ENCODE measurements at places on chromosomes 7 and 10.

DNA sequence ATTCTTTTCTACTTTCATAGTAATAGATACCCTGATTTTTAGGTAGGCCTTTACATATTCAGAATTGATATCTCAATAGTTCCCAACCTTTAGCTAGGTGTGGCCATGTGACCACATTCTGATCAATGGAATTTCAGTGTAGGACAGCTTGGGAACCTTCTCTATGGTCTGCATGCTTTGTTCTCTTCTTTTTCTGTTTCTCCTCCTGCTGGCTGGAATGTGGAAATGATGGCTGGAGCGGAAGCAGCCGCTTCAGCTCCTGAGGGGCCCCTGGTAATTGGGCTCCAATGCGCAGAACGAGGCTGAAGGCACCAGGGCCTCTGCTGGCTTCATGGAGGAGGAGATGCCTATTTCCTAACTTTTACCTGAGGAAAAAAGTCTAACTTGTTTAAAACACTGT is 152.6 kb downstream of the ZMYND11 start:
- no peak for DNase-seq

DNA sequence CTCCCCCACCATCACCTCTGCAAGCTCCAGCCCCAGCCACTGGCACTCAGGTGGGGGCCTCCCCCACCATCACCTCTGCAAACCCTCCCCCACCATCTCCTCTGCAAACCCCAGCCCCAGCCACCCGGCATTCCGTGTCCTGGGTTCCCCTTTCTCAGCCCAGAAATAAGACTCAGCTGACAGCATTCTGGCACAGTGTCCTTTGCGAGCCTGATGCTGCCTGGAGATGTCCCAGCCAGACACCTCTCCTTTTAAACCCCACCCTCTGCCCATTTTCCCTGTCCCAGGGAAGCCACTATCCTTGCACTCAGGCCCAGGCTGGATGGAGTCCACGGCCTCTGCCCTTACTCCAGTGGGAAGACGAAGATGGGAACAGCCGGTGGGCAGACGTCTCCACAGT is 49.8 kb downstream of the ELFN1 start:
- DNase-seq, result no peak

DNA sequence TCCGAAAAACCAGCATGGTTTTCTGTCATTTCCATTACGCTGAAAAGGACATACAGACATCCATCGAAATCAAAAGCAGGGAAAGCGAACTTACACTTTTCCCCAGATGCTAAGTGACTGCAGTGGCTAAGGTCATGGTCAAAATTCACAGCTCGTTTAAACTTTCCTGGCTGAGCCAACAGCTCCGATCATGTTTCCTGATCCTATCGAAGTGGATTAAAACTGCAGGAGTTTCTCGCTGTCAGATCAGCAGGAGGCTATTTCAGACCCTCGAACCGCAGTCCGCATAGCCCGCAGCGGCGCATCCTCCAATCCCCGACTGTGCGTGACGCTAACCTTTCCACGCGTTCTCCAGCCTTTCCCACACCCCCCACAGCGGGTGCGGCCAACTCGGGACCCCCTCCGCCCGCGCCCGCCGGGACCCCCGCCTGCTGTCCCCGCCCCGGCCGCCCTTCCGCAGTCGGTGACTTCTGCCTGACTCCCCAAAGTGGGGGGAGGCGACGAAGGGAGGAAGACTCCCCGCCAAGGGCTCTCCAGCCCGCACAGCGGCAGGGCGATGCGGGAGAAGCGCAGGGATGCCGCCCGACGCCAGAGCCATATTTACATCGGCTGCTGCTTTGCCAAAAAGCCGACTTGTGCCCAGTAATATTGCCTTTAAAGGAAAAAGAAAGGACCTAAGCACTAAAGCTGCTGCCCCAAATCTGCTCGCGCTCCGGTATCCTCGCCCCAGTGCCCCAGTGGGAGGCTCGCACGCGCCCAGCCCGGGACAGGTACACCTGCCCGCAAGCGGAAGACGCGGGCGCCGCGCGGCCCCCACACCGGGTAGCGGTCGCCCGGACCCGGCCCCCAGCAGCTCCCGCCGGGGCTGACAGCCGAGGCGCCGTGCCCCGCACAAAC is 1.2 kb downstream of the PIP4K2A start:
- no peak for DNase-seq

DNA sequence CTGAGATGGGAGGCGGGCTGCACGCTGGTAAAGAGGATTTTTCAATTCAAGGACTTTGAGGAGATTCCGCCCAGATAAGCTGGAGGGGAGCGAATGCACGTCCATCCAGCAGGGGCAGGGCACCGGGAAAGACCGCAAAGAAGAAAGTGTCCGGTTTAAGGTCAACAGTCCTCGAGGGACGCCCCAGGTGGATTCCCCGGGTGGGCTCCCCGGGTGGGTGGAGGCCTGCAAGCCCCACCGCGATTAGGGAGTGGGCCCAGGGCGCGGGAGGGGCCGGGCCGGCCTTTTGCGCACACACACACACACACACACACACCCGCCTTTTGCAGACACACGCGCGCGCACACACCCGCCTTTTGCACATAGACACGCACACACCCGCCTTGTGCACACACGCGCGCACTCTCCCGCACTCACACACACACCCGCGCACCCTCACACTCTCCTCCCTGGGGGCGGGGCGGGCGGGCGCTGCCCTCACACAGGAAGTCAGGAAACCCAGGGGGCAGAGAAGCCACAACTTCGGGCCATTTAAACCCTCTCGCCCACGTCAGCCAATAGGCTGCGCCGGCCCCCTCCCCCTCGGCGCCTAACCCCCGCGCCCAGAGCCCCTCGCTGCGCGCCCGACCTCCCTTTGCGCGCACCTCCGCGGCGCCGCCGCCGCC is 615 bp downstream of the ARHGAP12 start:
- DNase-seq, result peak; percentile 59

- DNase-seq, result no peak
These were observed 62.8 kb upstream of the MYL10 start for GRCh38 chr7:101691822-101692384.

DNA sequence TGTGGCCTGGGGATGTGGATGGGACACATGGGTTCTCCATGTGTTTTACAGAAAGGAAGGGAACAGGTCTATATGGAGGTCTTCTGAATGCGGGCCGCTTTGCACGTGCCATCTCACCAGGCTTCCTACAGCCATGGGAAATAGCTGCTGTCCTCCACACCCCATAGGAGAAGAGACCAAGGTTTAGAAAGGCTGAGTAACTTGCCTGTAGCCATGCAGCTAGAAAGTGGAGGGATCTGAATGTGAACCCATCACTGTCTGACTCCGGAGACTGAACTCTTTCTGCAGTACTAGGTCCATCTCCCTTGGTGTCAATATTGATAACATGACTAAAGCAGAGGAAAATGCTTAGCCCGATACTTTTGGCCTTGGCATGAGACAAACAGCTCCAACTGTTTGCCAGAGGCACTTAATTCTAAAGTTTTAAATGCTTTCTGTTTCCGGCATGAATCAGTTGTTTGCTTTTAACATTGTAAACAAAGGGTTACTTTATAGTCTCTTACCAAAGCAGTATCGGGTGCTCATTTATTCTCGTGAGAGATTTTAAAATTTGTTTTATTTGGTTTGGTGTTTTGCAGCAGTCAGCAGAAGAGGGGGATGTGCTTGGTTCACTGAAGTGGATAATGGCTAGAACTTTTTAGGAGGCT is 64.8 kb upstream of the LOXL4 start:
- DNase-seq, result no peak

- DNase-seq, result no peak
These were observed 25.3 kb downstream of the ABCC2 start for GRCh38 chr10:99807786-99808185.
